ENCODE measurements at places on chromosomes 2 and 18.
A peak's percentile ranks its signal among the peaks of the same experiment; 100 is the strongest.

DNA sequence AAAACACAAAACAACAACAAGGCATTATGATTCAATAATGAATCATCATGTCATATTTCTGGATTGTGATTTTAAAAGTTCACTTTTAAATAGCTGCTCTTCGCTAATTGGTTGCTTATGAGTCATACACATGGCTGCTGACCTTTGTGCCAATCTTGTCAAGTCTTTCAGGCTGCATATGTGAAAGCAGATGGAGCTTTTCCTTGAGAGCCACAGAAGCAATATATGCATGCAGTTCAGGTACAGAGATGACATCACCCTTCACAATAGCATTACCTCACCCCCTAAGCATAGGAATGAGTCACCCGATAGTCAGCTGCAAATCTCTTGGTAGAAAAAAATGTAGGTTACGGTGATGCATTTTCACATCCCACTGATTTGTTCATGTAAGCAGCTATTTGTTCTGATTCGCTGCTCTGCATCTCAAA, 27.2 kb downstream of the EIF2AK3 start:
- peak; percentile 58 for DNase-seq

DNA sequence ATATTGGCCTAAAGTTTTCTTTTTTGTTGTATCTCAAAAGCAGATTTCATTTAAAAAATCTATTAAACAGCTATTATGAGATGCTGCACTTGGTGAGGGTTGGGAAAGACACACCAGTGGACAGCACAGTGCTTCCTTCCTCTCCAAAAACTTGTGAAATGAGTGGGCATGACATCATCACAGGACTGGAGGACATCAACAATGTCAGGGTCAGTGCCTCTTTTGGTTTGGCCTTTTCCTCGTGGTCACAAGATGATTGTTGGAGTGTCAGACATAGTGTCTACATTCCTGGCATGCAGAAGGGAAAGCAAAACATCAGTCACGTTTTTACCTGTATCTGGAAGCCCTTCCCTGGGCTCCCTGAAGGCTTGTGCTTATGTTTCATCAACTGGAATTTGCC, 49.6 kb downstream of the IL1R2 start:
- no peak for DNase-seq

DNA sequence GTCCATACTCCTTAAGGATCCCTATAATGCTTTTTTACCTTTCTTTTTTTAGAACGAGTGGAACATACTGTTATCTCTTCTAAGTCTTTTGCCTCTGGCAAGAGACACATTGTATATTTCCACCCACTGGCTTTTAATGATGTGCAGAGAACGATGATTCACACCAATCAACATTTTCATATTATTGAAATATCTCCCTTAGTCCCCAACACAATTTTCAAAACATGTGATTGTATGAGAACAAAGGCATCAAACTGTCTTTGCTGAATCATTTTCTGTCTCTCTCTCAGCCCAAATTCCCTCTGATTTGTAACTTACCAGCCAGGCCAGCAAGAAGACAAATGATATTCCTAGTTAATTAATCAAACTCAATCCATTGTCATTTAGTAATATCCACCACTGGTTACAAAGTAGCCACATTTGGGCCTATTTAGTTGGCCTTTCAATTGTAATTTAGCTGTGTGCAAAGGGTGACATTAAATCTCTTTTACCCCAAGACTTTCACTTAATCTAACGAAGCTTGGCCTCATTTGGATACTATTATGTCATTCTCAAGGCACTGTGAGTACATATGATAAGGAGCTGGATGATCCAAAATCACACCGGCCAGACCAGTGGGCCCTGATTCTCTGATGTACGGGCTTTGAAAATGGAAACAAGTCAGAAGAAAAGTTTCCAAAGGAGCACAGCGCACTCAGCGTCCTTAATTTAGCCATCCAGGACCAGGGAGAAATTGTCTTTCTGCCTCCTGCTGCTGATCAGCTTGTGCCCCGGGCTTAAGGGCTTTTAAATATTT, 185.1 kb downstream of the SCG2 start:
- DNase-seq: peak; percentile 7

DNA sequence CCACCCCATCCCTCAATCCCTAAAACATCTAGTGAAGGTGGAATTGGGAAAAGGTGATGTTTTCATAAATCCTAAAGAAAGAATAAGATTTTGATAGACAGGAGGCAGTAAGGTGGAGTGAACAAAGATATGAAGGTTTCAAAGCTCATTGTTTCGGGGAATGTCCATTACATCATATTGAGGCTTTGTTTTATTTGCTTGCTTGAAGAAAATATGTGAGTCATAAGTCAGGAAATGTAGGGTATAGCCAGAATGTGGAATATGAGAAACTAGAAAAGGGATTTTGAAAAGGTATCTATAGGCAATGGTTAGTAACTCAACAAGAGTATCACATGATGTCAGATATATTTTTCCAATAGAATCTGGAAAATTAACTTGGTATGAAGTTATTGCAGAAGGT, 1178.5 kb upstream of the ACVR2A start:
- DNase-seq: no peak

DNA sequence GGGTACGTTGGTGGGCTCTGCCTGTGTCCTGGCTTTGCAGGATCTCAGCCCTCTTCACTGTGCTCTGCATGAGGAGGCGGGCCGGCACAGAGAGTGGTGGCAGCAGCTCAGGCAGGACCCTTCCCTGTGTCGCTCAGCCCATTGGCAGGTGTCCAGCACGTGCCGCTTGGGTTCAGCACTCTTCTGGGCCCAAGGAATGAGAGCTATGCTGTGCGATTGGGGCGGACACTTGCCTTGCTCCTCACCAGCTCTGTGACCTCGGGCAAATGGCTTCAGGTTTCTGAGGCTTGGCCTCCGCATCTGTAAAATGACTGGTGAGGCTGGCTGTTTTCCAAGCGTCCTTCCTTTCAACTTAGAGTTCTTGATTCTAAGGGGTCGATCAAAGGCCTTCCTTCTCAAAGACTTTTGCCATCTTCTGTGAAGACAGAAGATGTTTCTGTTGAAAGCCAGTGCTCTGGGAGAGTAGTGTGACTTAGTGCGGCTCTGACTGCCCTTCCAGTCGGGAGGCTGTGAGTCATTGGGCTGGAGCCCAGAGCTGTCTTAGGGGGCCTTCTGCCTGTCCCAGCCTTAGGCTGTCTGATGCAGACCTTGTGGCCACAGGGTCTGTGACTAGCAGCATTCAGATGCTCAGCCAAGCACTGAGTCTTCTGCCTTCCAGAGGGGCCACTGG, 35.6 kb downstream of the GLI2 start:
- no peak for DNase-seq

DNA sequence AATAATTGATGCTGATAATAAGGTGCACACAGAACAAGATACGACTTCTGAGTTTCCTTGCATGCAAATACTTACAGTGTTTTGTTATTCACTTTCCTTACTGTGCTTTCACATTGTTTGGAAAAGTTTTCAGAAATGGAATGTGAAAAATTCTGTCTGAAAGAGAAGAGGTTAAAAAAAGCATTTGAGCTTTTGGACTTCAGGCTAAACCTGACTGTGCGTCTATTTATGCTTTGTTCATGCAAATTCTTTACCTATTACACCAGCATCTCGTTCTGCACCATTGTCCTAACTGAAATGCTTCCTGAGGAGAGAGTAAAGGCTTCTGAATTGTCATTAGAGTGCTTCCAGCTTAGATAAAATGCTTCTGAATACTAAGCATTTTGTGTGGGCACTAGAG, 61.4 kb downstream of the LHCGR start:
- no peak for DNase-seq

- DNase-seq: peak; percentile 13
These were observed 86.6 kb downstream of the FAM228A start for GRCh38 chr2:24261441-24261840.

DNA sequence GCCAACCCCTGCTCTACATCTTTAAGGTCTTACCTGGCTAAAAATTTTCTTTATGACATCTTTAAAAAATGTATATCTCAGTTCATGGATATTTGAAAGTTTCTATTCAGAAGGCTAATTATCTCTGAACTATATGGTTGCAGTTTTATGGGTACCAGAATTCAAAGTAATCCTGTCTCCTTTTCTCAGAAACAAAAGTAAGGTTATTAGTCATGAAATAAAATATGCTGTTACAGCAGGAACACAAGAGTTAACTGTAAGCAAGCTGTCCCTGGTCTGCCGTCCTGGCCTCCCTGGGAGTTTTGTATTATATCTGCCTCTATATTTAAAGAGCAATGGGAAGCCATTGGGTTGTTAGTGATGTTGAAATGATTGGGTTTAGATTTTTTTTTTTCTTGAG, 34.0 kb downstream of the SLC4A1AP start:
- no peak for DNase-seq

DNA sequence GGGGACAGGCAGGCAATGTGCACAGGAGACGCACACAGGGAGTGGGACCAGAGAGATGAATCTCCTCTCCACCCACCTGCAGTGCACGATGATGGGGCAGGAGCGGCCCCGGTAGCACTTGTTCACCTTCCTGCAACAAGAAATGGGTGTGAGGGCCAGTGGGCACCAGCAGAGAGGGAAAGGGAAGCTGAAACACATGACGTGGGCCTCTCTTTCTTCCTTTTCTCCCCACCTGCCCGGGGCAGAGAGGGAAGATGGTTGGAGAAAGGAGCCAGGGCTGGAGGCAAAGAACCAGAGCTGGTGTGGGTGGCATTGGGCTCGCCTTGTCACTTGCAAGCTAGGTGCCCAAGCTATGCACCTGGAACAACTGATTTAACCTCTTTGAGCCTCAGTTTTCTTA, 12.2 kb downstream of the DNAJB2 start:
- no peak for DNase-seq

- DNase-seq: no peak
These were observed 103.2 kb downstream of the SLC8A1 start for GRCh38 chr2:40348665-40349064.
